AG08396 (cell line): ENCODE measurements at places on chromosomes 6 and 20.

DNA sequence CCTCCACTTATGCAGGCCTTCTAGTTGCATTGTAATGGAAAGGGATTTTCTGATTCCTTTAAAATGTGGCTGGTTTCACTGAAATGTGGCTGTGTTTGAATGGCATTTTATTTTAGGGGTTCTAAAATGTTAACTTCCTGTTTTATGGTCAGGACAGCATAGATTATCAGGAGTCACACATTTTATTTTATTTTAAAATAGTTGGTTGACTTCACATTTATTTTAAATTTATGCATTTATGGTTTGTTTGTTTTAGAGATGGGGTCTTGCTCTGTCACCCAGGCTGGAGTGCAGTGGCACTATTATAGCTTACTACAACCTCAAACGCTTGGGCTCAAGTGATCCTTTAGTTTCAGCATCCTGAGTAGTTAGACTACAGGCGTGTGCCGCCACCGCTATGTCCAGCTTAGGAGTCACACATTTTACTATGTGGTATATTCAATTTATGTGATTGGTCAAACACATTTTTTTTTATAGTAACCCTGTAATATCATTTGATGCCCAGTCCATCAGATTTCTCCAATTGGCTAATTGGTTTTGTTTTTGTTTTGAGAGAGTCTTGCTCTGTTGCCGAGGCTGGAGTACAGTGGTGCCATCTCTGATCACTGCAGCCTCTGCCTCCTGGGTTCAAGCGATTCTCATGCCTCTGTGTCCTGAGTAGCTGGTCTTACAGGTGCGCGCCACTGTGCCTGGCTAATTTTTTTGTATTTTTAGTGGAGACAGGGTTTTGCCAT, 2.3 kb downstream of the DTD1 start:
- DNase-seq, result no peak

DNA sequence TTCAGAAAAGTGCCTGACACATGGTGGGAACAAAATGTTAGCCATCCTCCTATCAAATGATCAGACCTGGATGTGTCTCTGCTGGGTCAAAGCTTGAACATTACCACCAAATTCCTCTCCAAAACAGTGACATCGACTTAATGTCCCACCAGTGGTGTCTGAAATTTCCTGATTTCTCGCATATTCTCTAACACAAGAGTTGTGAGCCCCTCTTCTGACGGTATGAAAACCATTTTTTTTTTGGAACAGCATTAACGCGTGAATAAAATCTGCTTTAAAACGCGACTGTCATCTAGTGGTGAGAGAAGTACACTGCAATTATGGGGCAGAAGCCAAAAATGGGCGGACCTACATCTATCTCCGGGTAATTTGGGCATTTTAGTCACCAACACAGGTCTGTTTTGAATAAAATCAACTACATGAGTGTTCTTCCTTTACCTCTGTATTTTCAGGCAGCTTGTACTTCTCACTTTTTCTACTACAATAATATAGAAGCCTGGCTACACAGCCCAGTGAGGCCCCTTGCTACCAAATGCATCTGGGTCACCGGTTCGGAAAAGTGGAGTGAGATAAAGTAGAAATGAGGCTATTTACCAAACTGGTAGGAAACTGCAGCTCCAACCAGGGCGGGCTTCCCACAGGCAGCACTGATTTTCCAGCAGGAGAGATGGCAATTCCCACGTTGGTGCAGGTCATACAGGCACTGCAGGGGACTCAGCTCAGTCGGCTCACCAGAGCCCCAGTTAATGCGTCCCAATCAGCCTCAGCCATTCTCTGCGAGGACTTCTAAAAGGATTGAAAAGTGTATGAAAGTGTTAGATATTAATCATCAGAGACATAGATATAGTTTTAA, 27.4 kb downstream of the MGME1 start:
- DNase-seq, result peak; percentile 71

DNA sequence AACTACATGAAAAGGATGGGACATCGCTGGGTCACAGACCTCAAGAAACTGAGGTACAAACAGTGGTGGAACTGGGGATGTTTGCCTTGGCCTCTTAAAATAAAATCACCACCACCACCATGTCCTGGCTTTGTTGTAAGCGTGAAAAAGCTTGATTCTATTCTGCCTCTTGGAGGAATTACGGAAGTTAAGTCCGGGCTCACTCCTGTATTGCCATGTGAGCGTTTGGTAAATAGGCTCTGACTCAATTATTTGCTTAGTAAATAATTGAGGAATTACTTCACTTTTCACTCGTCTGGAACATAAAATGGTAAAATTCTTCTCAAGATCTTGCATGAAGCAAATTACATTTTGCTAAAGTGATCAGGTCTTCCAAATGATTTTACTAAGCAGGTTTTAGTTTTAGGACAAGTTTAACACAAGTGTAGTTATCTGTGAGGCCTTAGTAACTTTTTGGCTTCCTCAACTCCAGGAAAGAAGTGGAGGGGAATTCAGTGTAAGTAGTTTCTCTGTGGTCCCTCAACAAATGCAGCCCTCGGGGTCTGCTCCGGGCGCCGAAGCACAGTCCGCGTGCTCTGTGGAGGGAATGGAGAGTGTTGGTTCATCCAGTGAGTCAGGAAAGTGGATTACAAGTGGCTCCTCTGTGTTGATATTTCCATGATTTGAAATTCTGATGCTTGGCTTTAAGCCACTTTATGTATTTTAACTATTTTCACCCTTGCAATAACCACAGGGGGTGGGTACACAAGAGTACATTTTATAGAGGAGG, 23.8 kb downstream of the IYD start:
- DNase-seq, result no peak

DNA sequence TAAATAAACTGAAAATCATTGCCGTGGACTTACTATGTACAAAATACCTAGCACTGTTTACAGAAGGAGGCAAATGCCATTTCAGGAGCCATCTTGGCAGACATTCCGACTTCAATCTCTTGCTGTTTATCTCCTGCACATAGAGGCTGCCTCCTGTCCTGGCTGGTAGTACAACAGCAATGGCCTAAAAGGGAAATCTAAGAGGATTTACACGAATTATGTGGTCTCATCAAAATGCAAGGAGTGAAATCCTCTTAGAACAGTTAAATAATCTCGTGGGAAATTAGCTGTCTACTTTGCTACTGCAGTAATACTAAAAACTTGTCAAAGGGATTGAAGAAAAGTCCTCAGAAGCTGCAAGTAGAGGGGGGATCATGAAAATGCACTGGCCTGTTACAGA, 82.2 kb upstream of the SLC2A12 start:
- DNase-seq, result no peak

GRCh38 chr6:148866657-148867268, 119.9 kb downstream of the UST start:
- no peak for DNase-seq

- DNase-seq, result no peak
Observed at GRCh38 chr20:15195378-15195777, 858.0 kb upstream of the FLRT3 start.

- DNase-seq, result no peak
Observed at GRCh38 chr6:134564705-134565104, 246.8 kb upstream of the SGK1 start.

DNA sequence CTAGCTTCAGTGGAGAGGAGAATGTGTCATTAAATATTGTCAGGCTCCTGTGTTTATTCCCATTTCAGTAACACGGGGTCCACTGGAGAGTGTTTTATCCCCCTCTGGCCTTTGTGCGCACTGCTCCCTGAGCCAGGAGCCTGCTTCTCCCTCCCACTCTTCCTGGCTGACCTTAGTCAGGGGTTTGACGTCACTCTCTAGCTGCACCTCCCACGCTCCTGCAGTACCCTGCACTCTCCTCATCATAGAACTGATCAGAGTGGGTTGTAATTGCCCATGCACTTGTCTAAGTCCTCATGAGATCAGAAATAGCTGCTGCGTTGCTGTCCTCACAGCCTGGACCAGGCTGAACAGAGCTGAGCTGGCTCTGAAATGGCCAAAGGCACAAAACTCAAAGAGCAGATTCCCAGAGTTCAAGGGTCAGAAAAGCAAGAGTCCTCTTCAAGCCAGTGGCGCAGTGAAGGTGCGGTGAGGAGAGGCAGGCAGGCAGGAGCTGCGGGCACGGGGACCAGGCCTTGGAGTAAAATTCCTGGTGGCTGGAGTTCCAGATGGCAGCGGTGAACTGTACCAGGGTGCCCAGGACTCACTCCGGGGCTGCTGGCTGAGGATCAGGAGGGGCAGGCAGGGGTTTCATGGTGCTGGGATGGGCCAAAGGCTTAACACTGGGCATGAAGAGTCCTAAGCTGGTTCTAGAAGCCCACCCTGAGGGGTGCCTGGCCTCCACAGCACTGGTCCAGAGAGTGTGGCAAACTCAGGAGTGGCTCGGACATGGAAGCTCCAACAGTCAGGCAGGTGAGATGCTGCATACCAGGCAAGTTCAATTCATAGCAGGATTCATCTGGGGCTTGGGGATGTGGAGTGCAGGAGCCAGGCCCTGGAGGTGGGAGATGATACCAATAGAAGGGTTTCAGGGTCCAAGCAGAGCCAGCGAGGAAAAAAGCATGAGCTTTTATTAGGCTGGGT, 170.9 kb downstream of the SCP2D1 start:
- DNase-seq, result no peak
